Left hindlimb (tissue), 1 donor: ENCODE measurements at places on chromosomes 5 and 9.

DNA sequence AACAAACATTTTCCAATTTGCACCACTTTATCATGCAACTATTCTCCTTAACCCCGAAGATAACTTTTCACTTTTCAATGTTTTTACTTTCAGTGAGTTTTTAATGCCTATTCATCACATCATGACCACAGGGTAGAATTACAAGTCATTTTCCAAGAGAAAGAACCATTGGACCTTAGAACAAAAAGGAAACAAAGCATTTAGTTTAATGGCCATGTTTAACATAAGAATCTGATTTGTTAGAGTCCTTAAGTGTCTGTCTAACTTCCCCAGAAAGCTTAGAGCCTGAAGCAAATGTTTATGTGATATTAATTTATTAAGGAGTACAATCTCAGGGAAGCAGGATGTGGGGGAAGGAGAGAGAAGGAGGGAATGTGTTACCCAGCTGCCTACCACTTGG lies 325.8 kb upstream of the RIOK2 start:
- DNase-seq = no peak

DNA sequence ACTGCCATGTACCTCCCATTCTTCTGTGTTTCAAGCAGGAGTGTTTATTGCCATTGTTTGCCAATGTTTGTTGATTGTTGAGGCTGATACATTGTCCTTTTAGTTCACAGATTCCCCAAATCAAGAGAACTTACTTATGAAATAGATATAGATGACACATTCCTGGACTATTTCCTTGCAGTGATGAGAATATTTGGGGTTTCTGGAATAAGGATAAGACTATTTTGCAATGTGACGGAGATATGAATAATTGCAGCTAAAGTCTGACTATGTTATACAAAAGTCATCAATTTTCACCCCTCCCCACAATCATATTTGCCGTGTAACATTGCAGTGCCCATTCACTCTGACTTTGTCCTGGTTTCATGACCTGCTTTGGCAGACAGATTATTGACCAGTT lies 460.8 kb downstream of the CDH10 start:
- no peak for DNase-seq

DNA sequence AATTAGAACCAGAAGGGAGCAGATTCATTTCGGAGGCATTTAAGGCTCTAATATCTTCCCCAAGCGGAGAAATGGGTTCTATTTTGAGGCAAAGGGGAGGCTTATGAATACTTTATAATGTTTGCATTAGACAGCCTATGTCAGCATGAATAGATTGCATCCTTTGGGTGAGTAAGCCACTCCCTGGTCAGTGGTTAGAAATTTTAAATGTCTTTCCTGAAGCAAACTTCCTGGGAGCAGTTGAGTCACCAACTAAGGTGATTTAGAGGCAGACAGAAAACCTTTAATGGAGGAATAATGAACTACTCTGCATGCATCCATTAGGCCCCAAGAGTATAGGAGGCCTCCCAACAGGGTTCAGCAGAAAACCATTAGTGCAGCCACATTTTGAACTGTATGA lies 204.9 kb downstream of the ELAVL2 start:
- no peak for DNase-seq

- DNase-seq = no peak
Observed at GRCh38 chr9:81373294-81373693, 316.1 kb downstream of the TLE1 start.

DNA sequence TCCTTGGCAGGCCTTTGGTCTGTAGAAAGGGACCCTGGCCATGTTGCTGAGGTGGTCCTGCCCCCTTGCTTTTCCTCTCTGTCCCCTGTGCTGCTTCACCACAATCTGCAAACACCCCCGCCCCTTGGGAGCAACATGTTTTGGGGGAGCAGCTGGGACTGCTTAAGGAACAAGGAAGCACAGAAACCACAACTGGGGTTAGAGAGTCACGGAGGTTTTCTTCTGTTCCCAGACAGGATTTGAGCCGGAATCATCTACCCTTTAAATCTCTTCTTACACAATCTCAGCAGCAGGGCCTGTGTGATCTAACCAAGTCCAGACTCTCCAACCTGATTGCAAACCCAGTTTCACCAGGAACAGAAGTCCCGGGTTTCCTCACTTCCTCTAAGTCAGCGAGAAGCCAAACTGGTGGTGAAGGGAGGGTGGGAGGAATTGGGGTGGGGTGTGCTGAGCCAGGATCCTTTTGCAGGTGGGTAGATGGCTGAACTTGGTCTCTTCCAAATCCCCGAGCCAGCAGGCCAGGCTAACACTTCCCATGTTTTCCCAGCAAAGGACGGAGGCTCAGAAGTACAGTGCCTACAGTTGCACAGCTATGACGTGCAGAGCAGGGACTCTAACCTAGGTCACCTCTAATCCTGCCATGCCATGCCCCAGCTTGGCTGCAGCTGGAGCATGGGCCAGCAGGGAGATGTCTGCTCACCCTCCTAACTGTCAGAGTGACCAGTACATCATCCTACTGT lies 25.0 kb downstream of the SH3PXD2B start:
- DNase-seq = no peak

- no peak for DNase-seq
Observed at GRCh38 chr5:36138900-36139683, 12.6 kb downstream of the LMBRD2 start.

GRCh38 chr9:92607088-92607487 lies 62.8 kb downstream of the IPPK start:
- no peak for DNase-seq

- no peak for DNase-seq
Observed at GRCh38 chr5:68088302-68088701, 127.3 kb upstream of the PIK3R1 start.

GRCh38 chr5:133325864-133326263 lies 274.1 kb downstream of the HSPA4 start:
- DNase-seq = no peak

DNA sequence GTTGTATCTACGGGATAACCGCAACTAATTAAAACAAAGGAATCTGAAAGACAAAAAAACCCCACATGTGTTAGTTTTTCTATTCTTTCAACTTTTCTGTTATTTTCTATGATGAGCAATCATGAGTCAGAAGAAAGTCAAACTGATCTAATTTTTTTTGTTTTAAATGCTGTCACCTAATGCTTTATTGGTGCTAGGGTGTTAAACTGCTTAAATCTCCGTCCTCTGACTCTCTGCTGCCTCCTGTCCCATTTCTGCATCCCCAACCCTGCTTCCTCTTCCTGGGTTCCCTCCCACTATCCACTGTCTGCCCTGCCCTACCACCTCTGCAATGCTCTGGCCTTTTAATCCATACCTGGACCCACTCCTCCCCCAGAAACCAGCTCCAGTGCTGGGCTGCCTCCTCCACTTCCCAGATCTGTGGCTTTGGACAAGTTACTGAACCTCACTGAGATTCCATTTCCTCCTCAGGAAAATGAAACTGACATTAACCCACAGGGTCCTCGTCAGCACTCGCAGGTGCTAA lies 15.7 kb downstream of the PTPN3 start:
- no peak for DNase-seq

GRCh38 chr5:179516221-179516620 lies 34.1 kb upstream of the RUFY1 start:
- no peak for DNase-seq

DNA sequence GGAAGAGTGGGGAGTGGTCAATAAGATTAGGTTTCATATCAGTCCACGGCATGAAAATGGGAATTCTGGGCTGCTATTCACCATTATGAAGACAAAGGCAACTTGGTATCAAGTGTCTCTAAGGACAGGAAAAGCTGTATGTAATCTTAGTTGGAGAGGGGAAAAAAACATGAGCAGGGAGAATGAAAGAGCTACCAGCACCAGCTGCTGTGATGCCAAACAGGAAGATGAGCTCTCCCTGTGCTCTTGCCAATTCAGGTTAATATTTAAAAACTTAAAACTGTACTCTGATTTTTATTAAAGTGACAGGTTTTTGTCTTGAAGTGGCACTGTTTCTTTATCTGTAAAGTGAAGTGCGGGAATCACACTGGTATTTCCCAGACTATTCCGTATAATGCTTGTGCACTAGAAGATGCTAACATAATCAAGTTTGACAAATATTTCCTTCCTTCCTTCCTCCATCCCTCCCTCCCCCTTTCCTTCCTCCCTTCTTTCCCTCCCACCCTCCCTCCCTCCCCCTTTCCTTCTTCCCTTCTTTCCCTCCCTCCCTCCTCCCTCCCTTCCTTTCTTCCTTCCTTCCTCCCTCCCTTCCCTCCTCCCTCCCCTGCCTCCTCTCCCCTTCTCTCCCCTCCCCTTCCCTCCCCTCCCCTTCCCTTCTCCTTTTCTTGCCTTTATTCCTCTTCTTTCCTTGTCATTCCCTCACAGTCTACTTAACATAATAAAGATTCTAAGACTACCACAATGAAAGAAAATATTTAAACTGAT lies 1383.0 kb upstream of the C9orf72 start:
- DNase-seq = no peak
